A172 (cell line): ENCODE measurements at places on chromosomes 7 and 10. TPM values are rescaled to one million over a fixed set of nuclear protein-coding genes. Genes with fewer than 3 reads are reported as not detected.
A peak's percentile ranks its signal among the peaks of the same experiment; 100 is the strongest.

DNA sequence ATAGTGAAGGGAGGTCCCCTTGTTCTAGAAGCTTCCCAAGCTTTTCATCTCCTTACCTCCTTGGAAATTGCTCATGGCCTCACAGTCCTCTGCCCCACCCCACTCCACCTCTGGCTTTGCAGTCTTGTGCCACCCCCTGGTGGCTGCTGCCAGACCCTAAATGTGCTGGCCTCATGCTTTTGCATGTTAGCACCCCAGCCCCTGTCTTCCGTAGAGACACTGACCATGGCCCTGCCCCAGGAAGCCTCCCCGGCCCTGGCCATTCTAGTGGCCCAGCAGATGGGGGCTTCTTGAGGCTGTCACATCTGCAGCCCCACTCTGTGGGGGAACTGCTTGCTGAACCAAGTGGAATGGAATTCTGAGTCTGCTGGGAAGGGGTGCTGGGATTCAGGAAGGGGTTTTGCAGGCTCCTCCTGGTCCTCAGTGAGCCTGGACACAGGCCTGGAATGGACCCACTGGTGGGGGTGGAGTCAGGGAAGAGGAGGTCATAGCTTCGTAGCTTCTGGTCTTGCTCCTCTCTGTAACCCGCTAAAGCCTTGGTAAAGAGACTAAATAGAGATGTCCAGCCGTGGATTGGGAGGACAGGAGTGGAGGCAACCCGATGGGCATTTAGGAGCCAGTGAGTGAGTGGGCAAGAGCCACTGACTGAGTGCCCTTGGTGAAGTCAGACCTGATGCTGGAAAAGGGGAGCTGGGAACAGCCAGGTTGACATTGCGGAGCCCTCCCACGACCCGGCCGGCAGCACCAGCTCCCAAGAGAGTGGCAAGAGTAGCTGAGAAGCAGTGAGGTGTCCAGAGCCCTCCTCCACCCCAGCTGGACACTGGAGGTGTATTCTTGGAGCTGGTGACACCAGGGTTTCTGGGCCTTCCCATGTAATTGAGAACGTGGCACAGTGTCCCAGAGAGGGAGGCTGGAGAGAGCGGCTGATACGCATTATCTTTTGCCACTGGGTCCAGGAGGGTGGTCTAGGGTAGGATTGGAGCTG is 20.9 kb downstream of the RAMP3 start:
- DNase-seq: no peak

COL17A1 gene
- total RNA-seq: 0.79 and 2.4 TPM in 2 replicates

DNA sequence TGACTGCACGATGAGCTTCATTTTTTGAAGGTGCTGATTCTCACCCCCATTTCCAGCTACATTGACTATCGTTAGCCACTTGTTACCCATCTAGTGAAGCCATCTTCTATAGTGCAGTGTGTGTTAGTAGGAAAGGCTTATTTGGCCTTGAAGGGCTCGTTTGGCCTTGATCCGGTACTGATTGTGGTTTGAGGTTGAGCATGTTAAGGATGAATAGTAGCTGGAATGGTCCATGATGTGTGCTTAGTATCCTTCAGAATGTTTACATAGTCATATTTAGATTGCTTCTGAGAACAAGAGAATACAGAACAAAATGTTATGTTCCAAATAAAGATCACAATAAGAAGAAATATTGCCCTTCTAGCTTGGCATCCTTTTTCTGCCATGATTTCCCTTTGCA is 591.5 kb downstream of the AUTS2 start:
- no peak for DNase-seq

DNA sequence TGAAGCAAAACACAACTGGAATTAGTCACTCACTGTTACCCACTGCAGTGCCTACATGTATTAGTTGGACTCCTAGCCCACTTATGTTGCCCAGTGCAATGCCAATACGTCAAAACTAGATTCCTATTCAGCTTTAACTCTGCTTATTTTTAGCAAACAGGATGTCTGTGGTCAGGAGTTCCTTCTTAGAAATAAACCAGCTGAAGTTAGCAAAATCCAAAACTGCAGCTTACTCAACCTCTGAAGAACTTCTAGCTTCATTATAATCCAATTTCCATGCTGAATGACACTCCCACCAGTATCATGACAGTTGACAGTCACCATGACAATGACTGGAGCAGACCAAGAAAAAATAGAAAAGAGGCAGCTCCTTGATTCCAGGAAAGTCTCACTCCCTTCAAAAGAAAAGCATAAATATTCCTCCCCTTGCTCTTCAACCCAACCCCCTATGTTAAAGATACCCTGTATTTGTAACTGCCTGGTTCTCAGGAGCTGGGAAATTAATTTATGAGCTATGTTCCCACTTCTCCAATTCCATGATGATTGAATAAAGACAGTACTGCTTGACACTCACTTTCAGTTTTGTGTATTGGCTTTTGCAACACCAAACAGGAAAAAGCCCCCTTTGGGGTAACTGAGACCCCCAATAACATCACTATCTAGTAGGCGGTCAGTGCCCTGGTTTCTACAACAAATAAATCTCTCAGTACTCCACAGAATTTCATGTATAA is 327.4 kb downstream of the SORCS1 start:
- peak; percentile 29 for DNase-seq

- DNase-seq: no peak
Measured at GRCh38 chr10:110632591-110633215, 11.4 kb upstream of the RBM20 start.

DNA sequence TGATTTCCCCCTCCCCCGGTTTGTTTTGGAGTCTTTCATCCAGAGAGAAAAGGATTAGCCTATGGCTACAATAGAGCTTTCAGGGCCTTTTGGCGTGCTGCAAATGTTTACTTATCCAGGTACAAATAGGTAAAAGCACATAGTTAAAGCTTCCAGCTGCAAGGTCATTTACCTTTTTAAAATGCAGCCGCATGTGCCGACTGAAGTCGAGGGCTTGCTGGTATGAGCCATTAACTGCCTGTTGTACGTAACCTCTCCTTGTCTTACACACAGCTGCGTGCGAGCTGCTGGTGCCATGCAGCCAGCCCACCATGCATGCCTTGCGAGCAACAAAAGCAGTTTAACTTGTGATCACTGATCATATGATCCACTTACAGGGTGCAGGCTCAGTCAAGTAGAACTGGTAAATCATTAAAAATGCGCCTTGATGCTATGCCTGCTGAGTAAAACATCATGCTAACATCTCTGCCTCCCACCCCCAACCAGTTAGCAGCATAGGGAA is 866.4 kb downstream of the LRMDA start:
- DNase-seq: no peak

NEURL1 gene
- total RNA-seq: 0.17 TPM in 1 of 2 replicates, not detected in the other

DNA sequence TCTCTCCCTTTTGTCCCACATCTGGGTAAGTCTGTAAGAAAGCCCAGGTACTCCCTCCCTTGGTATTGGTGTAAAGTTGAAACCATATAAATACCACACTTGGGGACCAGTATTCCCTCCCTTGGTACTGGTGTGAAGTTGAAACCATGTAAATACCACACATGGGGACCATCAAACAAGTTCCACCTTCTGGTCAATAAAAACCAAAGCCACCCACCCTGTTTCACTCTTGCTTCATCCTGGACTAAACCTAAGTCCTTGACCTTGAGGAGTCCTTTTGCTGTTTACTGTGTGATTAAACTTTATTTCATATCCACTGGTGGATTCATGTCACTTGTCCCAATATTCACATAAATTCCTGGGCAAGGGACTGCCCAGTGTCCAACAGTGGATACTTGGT is 8.4 kb downstream of the P4HA1 start:
- DNase-seq: no peak

DNA sequence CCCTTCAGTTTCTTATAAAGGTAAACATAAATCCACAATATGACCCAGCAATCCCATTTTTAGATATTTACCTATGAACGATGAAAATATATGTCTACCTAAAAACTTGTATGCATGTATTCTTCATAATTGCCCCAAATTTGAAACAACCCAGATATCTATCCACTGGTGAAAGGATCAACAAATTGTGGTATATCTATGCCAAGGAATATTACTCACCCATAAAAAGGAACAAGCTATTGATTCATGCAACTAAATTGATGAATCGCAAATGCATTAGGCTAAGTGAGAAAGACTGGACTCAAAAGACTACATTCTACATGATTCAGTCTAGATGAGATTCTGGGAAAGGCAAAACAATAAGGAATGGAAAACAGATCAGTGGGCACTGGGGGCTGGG is 126.0 kb upstream of the BTBD16 start:
- no peak for DNase-seq

DNA sequence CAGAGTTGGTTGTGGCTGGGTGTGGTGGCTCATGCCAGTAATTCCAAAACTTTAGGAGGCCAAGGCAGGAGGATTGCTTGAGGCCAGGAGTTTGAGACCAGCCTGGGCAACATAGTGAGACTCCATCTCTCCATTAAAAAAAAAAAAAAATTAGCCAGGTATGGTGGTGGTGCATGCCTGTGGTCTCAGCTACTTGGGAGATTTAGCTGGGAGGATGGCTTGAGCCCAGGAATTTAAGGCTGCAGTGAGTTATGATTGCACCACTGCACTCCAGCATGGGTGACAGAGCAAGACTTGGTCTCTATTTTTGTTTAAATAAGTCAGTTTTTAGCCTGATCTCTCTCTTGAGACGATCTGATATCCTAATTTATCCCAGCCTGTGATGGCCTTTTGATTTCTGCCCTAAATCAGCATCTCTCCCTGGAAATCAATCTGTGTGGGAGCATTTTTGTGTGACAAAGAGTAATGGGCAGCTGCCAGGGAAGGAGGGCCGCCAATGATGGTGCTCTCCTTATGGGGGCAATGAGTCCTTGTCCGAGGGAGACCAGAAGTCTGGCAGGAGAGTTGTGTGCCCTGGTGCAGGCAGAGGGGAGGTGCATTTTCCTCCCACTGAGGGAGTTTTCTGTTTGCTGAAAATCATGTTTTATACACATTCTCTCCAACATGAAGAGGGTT is 111.0 kb downstream of the NRP1 start:
- DNase-seq: no peak

- no peak for DNase-seq
Measured at GRCh38 chr7:105926131-105926530, 36.9 kb upstream of the CDHR3 start.

DNA sequence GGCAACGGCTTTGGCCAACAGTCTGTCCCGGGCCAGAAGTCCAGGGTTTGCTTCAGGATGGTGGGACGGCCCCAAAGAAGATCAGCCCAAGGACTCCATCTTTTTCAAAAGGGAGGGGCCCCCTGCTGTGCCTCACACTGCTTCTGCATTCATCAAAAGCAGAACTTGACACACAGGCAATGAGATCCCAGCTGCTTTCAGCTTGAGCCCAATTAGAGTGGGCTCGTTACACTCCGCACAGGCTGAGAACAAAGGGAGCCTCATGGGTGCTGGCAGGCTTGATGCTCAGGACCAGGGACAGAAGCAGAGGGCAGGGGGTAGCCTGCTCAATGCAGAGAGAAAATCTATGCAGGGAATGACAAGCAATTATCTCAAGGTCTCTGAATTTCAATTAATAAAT is 45.5 kb downstream of the VOPP1 start:
- no peak for DNase-seq

CHST15 gene
- 2.4 and 2.5 TPM in 2 replicates for total RNA-seq

DNA sequence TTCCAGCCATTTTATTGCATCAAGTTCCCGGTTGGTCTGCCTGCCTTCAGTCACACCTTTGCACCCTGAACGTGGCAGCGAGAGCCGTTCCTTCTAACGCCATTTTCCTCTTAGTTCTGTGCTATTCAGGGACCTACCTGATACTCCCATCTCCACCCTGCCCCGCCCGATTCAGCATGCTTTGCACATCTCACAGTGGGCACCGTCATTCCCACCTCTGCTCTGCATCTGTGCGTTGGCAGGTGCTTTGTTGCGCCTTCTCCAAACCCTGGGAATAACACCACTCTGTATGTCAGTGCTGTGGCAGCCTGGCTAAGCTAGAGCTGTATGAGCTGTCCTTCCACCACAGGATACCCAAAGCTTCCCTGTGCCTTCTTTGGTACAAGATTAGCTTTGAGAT is 96.8 kb downstream of the ACTR3B start:
- DNase-seq: no peak

PCLO gene
- total RNA-seq: 44.4 and 53.0 TPM in 2 replicates

DNA sequence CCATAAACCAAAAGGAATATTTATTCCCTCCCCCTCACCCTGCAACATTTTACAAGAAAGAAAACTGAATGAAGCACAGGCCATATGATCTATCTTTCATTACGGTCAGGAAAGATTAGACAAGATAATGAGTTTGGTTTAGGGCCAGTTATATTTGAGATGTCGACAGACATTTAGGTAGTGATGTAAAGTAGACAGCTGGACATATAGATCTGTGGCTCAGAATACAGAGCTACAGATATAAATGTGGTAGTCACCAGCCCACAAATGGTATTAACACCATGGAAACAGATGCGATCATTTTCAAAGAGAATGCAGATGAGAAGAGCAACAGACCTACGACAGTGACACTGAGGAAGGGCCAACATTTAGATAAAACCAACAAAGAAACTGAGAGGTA is 142.5 kb downstream of the SRPK2 start:
- DNase-seq: no peak

- DNase-seq: no peak
Measured at GRCh38 chr7:157870644-157871290, 534.0 kb downstream of the DNAJB6 start.
